ENCODE measurements at places on chromosomes 7 and 10.
A peak's percentile ranks its signal among the peaks of the same experiment; 100 is the strongest.

DNA sequence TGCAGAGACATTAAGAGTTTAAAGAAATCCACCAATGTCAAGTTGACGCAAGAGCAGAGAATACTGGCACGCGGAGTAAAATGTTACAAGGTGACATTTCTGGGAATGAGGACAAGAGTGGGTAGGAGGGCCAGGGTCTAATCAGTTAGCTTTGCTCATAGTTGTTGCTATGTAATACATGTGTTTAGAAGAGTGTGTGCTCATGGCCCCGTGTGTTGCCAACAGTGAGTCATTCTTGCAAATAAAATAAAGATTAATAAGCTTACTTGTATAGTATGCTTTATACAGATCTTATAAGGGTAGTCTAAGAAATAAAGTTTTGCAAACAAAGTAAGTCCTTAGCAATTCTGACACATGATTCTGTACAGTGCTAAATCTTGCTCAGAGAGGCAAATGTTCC lies 64.5 kb downstream of the DNMBP start:
- DNase-seq, result peak; percentile 64

GRCh38 chr7:1920266-1920681 lies 250.2 kb downstream of the ELFN1 start:
- DNase-seq, result no peak

GRCh38 chr10:62043421-62044021 lies 142.0 kb downstream of the ARID5B start:
- no peak for DNase-seq

GRCh38 chr10:71735709-71736569 lies 16.4 kb upstream of the C10orf105 start:
- DNase-seq, result no peak

DNA sequence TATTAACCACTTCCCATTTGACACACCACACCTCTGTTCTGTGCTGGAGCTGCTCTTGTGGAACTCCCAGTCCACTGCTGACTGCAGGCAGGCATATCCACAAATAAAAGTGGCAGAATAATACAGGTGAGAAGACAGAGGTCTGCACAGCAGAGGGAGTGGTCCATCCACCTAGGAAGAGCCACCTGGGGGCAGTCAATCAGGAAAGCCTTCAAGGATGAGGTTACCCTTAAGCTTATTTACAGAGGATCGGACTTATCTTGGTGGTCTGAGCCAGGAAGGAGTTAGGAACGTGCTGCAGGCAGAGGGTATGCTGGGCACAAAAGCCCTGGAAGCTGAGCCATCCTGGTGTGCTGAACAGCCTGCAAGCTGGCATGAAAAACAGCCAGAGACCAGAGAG lies 78.7 kb downstream of the FRMPD2 start:
- no peak for DNase-seq

Data from GM04504 (cell line).